Hindlimb muscle (tissue), 1 donor: ENCODE measurements at places on chromosomes 7 and 10. TPM values are rescaled to one million over a fixed set of nuclear protein-coding genes. Genes with fewer than 3 reads are reported as not detected.

URGCP gene
- polyA plus RNA-seq: 20.2 TPM

INA gene
- polyA plus RNA-seq: 0.22 TPM

MUC12 gene
- polyA plus RNA-seq: 0.27 TPM

VPS26A gene
- polyA plus RNA-seq: 35.4 TPM

TCAF2 gene
- 22.4 TPM for polyA plus RNA-seq

NPTX2 gene
- polyA plus RNA-seq: 6.9 TPM

OR6V1 gene
- not detected for polyA plus RNA-seq

HMX2 gene
- not detected for polyA plus RNA-seq

HKDC1 gene
- not detected for polyA plus RNA-seq

WNT8B gene
- polyA plus RNA-seq: 0.09 TPM

OR2A1 gene
- polyA plus RNA-seq: 0.19 TPM

EBF3 gene
- 71.1 TPM for polyA plus RNA-seq

CRHR2 gene
- 1.9 TPM for polyA plus RNA-seq

JCAD gene
- polyA plus RNA-seq: 22.9 TPM

PRPS1L1 gene
- polyA plus RNA-seq: not detected

ZSWIM8 gene
- 80.1 TPM for polyA plus RNA-seq

NRG3 gene
- 0.19 TPM for polyA plus RNA-seq

STOX1 gene
- 2.3 TPM for polyA plus RNA-seq

ADGRA1 gene
- polyA plus RNA-seq: 4.0 TPM

SFTPA1 gene
- polyA plus RNA-seq: not detected

TAS2R41 gene
- not detected for polyA plus RNA-seq

PTER gene
- 7.1 TPM for polyA plus RNA-seq

FBXL13 gene
- polyA plus RNA-seq: 0.76 TPM

IGF2BP3 gene
- 27.5 TPM for polyA plus RNA-seq

CTAGE15 gene
- not detected for polyA plus RNA-seq

ORC5 gene
- 15.5 TPM for polyA plus RNA-seq
